ENCODE measurements at places on chromosomes 7 and 10. TPM values are rescaled to one million over a fixed set of nuclear protein-coding genes. Genes with fewer than 3 reads are reported as not detected.

Gene MSS51
- 28.2 TPM for total RNA-seq

Gene PNLIPRP2
- 0.49 TPM for total RNA-seq

Gene TMEM225B
- 0.89 TPM for total RNA-seq

Gene CALML3
- total RNA-seq: not detected

Gene ATG9B
- total RNA-seq: 0.22 TPM

Gene MYL10
- 14.8 TPM for total RNA-seq

Gene COL13A1
- 12.5 TPM for total RNA-seq

Gene FOXP2
- total RNA-seq: 10.0 TPM

DNA sequence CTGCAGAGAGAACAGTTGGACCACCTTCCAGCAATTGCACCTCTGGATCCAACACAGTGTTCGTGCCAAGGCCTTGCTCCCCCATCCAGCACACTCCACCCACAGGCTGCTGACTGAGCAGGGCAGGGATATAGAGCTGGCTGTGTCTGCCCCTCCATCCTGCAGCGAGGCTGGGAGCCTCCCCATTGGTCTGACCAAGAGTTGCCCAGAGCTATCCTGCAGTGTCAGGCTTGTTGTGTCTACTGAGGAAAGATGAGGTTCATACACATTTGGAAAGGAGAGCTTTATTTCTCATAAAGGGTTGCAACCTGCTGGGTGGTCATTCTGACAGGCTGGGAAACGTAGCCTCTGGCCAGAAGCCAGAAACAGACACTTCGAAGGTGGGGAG lies 27.1 kb downstream of the PRF1 start:
- no peaks in the 10 kb centered on the region for H3K36me3 ChIP-seq
- H3K27ac ChIP-seq: peak overlapping the region; percentile 1
- H3K4me1 ChIP-seq: peaks cover 23% of the 10 kb centered on the region

DNA sequence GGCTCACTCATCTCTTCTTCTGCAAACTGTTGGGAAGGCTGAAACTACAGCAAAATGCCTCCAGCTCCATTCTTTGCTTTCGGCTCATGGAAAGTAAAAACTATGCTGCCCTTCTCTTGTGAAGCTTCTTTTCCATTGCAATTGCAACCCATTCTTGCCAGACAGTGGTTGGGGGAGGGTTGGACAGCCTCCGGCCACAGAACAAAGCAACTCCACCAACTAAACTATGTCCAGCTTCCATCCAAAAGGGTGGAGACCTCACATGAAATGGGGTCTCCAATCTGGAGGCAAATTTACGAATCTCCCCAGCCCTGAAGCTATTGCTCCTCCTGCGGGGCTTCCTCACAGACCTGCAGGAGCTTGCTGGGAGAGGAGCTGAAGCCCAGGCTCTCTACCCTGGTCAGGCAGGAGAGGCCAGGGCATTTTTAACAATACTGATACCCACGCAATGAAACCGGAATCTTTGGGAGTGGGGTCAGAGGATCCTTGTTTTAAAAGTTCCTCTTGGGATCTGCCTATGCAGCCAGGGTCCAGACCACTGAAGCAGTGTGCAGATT lies 549 bp downstream of the GPNMB start:
- peaks cover 4% of the 10 kb centered on the region for H3K36me3 ChIP-seq
- peak overlapping the region; percentile 85 for H3K27ac ChIP-seq
- peak; percentile 70 for DNase-seq
- H3K4me3 ChIP-seq: peak overlapping the region; percentile 50
- H3K27me3 ChIP-seq: no peaks in the 10 kb centered on the region

DNA sequence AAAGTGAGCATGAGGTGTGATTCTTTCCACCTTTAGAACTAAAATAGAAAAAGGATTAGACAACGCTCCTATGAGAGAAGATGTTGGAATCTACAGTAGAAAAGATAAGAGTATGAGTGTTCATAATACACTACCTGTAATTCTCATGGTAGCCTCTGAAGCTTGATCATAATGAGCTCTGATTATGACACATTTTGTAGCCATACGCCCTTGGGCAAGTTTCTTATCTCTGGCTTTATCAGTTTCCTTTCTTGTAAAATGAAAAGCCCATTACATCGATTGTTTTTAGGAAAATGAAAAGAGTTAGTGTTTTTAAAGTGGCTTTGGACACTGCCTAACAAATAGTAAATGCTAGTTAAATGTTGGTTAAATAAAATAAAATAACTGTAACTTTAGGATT lies 22.4 kb upstream of the PRSS58 start:
- no peaks in the 10 kb centered on the region for H3K27me3 ChIP-seq
- H3K4me3 ChIP-seq: no peak overlapping the region
- H3K27ac ChIP-seq: no peak overlapping the region
- no peaks in the 10 kb centered on the region for H3K4me1 ChIP-seq

- H3K27ac ChIP-seq: no peak overlapping the region
- H3K27me3 ChIP-seq: no peaks in the 10 kb centered on the region
- no peak overlapping the region for H3K4me3 ChIP-seq
- no peak for DNase-seq
- peaks cover 1% of the 10 kb centered on the region for H3K4me1 ChIP-seq
- H3K36me3 ChIP-seq: peaks cover 80% of the 10 kb centered on the region
These were observed 5.8 kb downstream of the ZSCAN25 start for GRCh38 chr7:99622596-99622995.

DNA sequence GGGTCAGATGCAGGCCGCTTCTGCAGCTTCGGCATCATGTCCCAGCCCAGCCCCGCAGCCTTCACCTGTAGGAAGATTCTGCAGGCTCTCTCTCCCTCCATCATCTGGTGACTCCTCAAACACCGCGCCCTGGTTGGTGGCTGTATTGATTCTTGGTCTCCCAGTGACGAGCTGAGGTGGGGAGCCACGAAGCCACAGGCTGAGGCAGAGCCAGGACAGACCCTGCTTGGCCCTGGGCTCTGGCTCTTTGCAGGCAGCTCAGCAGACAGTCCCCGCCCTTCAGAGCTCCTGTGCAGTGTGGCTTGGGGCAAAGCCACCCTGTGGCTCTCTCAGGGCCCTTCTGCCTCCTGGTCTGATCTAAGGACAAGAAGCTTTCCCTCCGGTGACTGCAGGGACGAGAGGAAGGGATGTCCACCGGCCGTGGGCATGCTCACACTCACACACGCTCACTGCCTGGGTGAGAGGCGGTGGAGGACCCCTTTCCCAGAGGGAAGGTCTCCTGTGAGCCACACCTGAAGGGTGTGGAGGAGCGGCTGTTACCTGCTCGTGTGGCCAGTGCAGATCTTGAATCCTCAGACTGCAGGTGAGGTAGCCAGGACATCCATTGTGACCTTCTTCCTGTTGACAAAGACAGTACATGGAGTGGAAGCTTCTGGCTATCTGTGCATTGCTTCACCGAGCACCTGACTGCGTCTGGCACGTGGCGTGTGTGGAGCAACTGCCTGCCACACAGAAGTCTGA lies 79.6 kb downstream of the INPP5A start:
- H3K4me3 ChIP-seq: no peak overlapping the region
- no peak overlapping the region for H3K27ac ChIP-seq
- H3K4me1 ChIP-seq: peaks cover 16% of the 10 kb centered on the region

GRCh38 chr7:842431-843031 lies 10.3 kb downstream of the SUN1 start:
- peak; percentile 71 for DNase-seq
- no peaks in the 10 kb centered on the region for H3K27me3 ChIP-seq
- H3K27ac ChIP-seq: peak overlapping the region; percentile 67
- no peak overlapping the region for H3K4me3 ChIP-seq
- H3K4me1 ChIP-seq: peaks cover 13% of the 10 kb centered on the region
- H3K36me3 ChIP-seq: peaks cover 66% of the 10 kb centered on the region

DNA sequence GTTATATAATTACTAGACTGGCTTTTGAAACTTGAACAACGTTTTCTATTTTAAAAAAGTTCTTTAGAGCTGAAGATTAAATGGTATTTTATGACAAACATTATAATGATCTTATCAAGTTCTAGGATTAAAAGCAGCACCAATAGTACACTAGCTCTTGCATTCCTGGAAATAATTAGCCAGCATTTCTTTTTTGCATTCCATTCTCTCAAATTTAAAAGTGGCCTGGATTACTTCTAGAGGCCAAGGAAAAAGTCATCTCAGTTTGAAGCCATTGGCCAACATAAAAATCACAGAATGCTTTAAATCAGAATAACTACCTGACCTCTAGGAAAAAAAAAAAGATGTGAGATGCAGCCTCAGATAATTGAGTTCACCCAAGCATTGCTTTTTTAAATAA lies 1326.4 kb upstream of the SORCS1 start:
- DNase-seq: no peak
- no peaks in the 10 kb centered on the region for H3K4me1 ChIP-seq
- no peaks in the 10 kb centered on the region for H3K36me3 ChIP-seq
- no peaks in the 10 kb centered on the region for H3K27me3 ChIP-seq
- no peak overlapping the region for H3K27ac ChIP-seq
- no peak overlapping the region for H3K4me3 ChIP-seq
